ENCODE measurements at places on chromosomes 5 and 9.

DNA sequence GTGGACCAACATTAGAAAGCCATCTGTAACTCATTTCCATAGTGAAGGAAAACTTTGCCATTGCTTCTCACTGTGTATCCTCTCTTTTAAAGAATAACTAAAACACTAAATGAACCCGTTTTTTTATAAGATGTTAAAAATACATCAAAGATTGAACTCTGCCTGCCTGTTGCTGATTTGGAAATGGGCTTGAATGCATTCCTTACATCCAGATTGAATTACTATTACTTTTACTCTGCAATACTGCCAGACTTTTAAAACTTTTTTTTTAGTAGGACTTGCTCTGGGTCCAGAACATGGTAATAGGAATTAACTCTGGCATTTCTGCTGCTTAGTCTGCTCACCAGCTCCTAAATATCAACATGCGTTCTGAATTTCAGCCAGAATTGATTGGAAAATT lies 176.8 kb upstream of the PAPPA start:
- no peak for DNase-seq

DNA sequence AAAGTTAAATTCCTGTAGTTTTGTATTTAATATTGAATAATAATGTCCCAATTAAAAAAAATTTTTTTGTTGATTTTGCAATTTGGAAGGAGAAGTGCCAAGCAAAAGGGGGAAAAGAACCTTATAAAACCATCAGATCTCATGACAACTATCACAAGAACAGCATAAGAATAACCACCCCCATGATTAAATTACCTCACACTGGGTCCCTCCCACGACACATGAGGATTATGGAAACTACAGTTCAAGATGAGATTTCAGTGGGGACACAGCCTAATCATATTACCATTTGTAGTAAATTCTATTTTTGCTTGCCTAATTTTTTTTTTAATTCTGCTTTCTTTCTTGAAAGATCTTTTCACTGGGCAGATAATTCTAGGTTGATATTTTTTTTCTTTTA lies 33.4 kb upstream of the FCHO2 start:
- no peak for DNase-seq

- no peak for DNase-seq
Measured at GRCh38 chr9:4069457-4070153, 230.3 kb downstream of the GLIS3 start.

GRCh38 chr9:81631218-81631745 lies 58.1 kb downstream of the TLE1 start:
- DNase-seq, result no peak

DNA sequence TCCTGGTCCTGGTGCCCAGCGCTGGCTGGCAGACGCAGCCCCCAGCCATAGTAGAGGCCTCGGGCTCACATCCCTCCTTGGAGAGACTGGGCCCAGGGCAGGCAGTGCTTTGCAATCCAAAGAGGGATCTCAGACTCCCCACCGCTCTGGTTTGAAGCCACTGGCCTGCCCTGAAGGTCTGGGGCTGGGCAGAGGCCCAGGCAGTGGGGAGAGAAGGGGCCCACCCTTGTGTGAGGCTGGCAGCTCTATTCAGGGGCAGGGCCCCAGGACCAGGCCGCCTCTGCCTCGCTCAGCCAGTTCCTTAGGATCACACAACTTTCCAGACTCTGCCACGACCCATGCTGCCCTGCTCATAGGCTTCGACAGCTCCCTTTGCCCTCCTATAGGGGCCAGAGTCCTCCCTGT lies 10.7 kb upstream of the SEC16A start:
- DNase-seq, result peak; percentile 46

DNA sequence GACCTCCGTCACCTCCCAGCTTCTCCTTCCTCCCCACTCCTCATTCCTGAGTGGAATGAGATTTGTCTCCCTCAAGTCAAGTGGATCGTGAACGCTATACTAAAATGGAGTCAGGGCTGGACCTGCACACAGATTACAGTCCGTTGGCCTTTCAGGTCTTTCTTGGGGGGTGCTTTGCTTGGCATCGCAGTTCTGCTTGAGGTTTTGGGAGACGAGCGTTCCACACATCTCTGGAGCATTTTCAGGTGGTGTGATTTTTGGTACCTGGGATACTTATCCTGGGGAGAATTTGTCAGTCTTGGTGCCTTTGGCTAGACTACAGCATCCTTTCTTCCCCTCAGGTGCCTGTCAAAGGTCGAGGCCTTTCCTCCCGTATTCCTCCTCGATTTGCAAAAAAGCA lies 23.8 kb upstream of the POMT1 start:
- no peak for DNase-seq

- no peak for DNase-seq
Measured at GRCh38 chr9:130663977-130664250, 480 bp upstream of the PRDM12 start.

DNA sequence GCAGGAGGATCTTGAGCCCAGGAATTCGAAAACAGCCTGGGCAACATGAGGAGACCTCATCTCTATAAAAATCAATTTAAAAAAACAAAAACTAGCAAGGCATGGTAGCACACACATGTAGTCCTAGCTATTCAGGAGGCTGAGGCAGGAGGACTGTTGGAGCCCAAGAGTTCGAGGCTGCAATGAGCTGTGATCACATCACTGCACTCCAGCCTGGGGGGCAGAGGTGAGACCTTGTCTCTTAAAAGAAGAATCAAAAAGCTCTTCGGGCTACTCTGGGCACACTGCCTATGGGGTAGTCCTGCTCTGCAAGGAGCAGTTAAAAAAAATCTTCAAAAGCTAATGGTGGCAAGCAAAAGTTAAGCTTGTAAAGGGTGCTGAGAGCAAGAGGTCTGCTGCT lies 23.5 kb downstream of the SKP1 start:
- DNase-seq, result no peak

DNA sequence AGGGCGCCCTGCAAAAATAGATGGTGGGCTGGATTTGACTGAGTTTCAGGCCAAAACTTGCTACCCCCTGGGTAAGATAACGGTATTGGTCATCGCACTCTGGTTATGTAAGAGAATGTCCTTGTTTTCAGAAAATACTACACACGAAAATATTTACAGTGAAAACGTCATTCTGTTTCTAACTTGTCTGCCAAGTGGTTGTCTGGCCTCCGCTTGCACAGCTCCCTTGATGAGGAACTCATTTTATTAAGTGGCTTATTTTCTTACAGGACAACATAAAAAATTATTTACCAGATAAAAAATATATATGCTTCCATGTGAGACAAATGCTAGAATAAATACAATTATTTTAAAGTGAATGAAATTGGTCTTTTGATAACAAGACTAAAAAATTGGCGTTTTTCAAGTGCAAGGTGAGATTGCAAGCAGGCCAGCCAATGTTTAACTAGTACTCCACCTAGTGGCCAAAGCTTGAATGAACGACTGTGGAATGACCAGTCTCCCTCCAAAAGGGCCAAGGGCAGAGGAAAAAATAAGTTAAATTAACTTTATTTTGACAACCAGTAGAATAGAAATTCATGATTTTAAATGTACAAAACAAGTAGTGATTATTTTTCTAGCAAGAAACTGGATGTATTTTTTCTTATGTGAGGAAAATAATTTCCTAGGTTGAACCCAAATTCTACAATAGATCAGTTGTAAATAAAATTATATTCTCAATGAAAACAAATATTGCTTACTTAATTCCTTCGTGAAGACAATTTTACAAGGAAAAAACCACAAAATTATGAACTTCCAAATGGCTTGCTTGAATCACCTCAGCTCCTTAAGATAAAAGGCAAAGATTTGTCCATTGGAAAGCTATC lies 93.2 kb downstream of the ZFAND5 start:
- no peak for DNase-seq

DNA sequence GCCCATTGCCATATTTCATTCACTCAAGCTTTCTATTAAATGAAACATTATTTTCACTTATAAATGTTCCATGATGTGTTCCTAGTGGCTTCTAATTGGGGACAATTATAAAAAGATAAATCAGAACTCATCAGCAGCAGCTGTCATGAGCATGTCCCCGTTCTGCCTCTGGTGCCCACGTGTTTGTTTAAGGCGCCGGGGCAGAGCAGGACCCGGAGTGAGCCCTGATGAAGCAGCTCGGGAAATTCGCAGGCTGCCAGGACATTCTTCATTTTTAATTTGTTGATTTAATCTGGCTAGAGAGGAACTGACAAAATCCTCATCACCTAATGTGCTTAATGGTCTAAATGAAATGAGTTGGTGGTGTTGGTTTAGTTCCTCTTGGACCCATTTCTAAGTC lies 475.0 kb downstream of the CTNND2 start:
- no peak for DNase-seq

Data from hypothalamus (tissue), 51 donors.